Hair follicle dermal papilla cell (primary cell): ENCODE measurements at places on chromosomes 11 and 22. TPM values are rescaled to one million over a fixed set of nuclear protein-coding genes. Genes with fewer than 3 reads are reported as not detected.

TMEM191C gene
- 0.65 and 0.85 TPM in 2 replicates for total RNA-seq

BRSK2 gene
- 0.32 TPM in 1 of 2 replicates, not detected in the other for total RNA-seq

APOA5 gene
- total RNA-seq, result 0.12 TPM in 1 of 2 replicates, not detected in the other

NPTXR gene
- total RNA-seq, result 1.5 and 1.6 TPM in 2 replicates

OR52A1 gene
- total RNA-seq, result not detected in 2 replicates

TNNI2 gene
- not detected in 2 replicates for total RNA-seq

CD3E gene
- total RNA-seq, result not detected in 2 replicates

LINC01488 gene
- total RNA-seq, result not detected in 2 replicates

SNU13 gene
- 60.8 and 70.2 TPM in 2 replicates for total RNA-seq

RELA gene
- 35.0 and 40.2 TPM in 2 replicates for total RNA-seq
